Activated CD8-positive, alpha-beta memory T cell treated with anti-CD3 and anti-CD28 coated beads, Interleukin-2, amount 50 U/mL, for 48 hours (primary cell): ENCODE measurements at places on chromosomes 4 and X.

GRCh38 chr4:106602711-106603110 lies 234.1 kb upstream of the GIMD1 start:
- no peak for DNase-seq

DNA sequence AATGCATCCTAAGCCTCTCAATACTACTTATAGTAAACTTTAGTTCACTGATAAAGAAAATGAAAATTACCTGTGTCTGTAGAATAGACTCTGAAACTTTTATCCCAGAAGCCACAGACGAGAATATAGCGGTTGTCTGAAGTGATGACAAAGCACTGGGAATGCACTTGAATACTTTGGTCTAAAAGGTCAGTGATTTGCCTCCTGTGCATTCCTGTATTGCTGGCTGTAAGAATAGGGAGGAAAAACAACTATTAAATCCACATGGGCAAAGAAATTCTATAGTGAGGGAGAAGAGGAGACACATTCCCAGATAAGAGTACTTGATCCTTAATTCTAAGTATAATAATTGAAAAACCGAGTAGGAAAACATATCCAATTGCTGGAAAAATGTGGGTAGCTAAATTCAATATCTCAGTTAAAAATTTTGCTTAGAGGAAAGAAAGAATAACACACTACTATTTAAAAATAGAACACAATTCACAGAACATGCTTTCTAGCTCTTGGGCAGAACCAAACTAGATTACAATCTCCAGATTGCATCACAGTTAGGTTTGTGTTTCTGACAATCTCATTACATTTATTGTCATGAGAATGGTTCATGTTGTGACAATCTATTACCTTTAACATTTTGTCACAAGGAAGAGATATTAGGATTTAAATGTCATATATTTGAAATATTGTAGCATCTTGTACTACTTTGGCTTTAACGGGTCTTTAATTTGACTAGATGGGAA lies 232.1 kb downstream of the DCLK2 start:
- DNase-seq, result no peak

- DNase-seq, result no peak
Measured at GRCh38 chrX:128928636-128929035, 594.7 kb downstream of the SMARCA1 start.

DNA sequence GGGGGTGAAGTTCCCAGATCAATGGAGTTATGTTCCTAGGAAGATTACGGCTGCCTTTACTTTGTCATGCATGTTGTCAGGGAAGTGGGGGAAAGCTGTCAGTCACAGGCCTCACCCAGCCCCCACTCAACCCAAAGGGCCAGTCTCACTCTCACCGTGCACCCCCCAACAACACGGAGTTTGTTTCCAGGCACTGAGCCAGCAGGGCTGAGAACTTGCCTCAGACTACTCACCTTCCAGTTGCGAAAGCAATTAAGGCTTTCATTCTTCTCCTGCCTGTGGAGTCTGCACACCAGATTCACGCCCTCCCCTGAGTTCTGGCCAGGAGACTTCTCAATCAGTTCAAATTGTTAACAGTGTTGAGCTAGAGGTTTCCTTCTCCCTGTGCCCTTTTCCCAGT lies 114.3 kb downstream of the SH3BGRL start:
- DNase-seq, result no peak

DNA sequence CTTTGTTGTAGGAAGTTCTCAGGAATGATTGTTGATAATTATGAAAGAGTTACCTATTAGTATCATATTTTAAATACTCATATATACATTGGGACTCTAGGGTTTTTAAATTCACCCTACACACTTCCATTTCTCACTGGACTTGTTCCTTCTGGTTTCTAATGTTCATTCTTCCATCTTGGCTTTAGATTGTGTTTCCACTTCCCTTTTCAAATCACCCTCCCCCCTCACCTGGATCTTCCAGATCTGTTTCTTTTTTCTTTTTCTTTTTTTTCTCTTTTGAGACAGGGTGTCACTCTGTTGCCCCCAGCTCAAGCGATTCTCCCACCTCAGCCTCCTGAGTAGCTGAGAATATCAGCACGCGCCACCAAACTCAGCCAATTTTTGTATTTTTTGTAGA lies 6.7 kb upstream of the KIT start:
- no peak for DNase-seq

DNA sequence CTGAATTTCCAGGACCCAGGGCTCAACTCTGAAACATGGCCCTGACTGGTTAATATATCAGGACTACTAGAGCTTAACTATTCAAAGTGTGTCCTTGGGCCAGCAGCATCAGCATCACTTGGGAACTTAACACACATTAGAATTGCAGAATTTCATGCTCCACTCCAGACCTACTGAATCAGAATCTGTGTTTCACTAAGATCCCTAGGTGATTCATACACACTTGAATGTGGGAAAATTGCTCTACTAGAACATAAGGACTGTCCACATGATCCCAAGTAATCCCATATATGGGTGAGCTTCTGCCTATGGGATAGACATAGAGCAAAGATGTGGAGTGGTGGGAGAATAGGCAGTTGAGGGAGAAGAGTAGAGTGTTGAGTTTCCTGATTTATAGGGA lies 192.5 kb upstream of the CLNK start:
- no peak for DNase-seq
